ENCODE measurements at places on chromosomes 2 and 18.

GRCh38 chr2:177000061-177000714 is 212.4 kb upstream of the HNRNPA3 start:
- no peak for DNase-seq

DNA sequence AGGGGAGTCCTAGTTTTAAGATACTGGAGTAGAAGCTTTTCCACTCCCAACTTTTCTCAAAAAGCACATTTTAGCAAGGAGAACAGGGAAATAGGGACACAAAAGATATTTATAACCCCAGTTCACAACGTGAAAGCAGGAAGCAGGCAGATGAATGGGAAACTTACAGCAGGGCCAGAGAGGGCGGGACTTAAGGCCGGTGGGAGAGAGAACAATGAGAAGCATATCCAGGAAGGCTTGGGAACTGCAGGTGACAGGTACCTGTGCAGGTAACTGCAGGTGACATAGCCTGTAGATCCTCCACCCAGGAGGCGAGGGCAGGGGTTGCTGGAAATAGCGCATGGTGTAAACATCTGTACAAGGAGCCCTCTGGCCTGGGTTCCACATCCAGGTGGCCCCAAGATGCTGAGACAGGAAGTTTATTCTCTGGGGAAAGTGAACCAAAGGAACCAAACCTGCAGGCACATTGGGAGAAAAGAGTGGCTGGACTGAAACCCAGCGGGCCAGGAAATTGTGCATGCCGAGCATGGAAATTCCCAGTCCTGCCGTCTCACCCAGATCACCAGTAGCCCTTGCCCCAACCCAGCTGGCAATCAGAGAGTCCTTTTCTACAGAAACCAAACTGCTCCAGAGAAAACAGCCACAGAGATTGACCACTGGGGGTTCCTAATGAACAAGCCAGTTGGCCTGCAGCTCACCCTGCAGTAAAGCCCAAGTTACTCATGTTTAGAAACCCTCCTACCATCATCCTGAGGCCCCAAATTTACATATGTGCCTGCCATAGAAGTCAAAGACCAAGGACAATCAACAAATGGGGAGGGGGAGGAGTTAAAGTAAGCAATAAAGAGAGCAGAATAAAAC is 24.3 kb upstream of the COL6A3 start:
- DNase-seq, result no peak

GRCh38 chr2:211248841-211249240 is 692.4 kb downstream of the CPS1 start:
- no peak for DNase-seq

DNA sequence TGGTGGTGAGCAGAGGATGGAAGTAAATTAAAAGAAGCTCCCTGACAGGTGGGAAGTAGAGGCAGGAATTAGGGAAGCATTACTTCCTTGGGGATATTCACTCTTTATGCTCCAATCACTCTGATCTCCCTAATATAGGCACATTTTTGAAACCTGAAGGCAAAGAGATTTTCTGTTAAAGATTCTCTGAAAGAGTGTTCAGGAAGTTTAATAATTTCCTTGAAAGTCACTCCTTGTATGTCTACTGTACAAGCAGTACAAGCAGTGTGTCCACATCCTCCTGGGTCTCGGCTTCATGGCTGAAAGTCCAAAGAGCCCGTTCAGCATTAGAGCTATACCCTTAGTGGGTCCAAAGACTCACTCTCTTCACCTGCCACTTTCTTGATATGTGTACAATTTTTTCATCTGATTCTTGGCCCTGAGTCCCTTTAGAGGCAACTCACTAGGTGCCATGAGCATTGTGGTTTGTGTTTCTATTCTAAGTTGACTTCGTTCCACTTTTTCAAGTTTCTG is 60.2 kb downstream of the AAK1 start:
- DNase-seq, result no peak

DNA sequence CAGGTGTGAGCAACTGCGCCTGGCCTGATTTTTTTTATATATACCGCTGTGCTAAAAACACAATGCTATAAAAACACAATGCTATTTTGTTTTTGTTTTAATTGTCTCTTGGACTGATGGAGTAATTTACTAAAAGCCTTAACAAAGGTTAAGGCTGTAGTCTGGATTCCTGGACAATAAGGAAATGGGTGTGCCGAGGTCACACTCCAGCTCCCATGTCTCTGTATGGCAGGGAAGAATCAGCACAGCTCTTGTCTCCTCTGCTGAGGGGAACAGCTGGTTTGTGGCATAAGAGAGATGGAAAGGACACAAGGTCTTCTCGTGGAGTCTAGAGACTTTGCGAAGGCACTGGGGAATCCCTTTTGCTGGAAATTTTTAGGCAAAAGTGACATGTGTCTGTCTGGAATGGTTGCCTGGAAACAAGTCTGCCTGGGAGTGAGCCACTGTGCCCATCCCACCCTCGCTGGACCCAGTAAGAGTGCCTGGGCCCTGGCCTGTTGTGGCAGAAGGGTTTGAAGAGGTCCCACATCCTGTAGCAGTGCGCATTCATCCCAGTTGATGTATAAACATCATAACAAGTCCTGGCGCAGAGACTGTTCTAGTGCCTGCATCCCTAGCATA is 73.1 kb downstream of the MAPK4 start:
- DNase-seq, result no peak

DNA sequence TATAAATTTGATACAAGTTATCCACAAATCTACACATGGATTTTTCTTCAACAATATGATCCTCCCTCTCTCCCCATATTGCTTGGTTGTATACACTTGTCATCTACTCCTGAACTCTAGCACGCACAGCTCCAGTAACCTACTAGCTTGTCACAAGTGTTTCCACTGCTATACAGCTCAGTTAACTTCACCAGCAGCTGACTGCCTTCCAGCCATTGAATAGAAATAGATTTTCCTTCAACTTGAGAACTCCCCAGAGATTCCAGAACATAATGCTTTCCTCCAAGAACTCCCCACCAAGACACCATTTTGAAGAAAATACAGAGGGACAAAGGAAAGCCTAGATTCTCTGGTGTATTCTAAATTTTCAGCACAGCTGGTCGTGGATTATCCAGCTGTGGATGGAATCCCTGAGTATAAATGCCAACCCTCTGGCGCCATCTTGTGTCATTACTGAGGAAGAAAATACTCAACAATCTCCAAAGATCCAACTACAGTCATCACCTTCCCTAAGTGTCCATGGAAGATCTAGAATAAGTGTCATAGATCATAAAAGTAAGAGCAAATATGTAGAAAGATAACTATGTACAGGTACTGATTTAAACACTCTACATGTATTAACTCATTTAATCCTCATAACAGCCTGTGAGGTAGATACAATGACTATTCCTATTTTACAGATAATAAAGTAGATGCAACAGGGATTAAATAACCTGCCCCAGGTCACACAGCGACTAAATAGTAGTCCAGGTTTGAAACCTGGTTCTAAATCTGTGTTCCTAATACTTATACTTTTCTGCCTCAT is 156.7 kb downstream of the ARHGAP28 start:
- no peak for DNase-seq

GRCh38 chr2:205989271-205990071 is 96.5 kb downstream of the INO80D start:
- DNase-seq, result no peak

GRCh38 chr18:29071869-29072268 is 894.9 kb upstream of the CDH2 start:
- DNase-seq, result no peak

- no peak for DNase-seq
Measured at GRCh38 chr2:159737917-159738296, 25.6 kb downstream of the MARCHF7 start.

DNA sequence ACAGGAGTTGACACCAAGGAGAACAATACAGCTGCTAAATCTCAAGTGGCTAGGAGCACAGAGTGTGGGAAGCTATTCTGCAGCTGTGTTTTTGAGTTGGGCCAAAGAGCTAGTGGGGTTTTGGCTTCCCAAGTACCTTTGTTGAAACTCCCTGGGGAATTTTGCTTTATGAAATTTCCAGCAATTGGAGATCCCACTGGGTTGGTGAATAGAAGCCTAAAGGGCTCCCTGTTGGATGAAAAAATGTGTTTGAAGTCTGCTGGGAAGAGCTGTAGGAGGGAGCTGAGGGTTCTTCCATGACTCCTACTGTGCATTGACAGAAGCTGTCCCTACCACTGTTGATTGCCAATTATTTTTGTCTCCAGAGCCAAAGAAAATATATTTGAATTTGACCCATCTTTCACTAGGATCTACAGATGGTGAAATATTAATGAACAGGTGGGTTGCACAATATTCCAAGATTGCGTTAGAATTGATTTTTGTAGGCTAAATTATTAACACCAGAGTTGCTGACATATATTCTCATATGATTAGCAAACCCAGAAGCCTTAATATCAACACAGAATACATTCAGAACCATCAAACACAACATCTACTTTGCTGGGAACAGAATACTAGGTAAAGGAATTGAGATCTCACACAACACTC is 95.4 kb upstream of the CYP1B1 start:
- DNase-seq, result no peak

GRCh38 chr18:36083729-36084128 is 16.4 kb upstream of the RPRD1A start:
- no peak for DNase-seq

DNA sequence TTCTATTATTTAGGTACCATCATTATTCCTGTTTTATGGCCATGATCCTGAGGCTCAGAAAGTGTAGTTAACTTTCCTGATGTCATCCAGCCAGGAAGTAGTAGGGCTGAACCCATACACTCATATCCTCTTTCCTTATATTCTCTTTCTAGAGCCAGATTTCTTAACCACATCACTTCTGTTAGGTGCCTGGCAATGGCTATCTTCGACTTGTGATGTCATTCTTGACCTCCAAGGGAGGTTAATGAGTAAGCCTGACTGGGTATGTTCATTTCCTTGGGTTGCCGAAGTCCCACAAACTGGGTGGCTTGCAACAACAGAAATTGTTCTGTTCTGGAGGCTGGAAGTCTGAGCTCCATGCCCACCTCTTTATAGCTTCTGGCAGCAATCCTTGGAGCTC is 43.4 kb downstream of the ITGB6 start:
- DNase-seq, result no peak

GRCh38 chr2:6294791-6295190 is 570.9 kb downstream of the CMPK2 start:
- DNase-seq, result no peak

DNA sequence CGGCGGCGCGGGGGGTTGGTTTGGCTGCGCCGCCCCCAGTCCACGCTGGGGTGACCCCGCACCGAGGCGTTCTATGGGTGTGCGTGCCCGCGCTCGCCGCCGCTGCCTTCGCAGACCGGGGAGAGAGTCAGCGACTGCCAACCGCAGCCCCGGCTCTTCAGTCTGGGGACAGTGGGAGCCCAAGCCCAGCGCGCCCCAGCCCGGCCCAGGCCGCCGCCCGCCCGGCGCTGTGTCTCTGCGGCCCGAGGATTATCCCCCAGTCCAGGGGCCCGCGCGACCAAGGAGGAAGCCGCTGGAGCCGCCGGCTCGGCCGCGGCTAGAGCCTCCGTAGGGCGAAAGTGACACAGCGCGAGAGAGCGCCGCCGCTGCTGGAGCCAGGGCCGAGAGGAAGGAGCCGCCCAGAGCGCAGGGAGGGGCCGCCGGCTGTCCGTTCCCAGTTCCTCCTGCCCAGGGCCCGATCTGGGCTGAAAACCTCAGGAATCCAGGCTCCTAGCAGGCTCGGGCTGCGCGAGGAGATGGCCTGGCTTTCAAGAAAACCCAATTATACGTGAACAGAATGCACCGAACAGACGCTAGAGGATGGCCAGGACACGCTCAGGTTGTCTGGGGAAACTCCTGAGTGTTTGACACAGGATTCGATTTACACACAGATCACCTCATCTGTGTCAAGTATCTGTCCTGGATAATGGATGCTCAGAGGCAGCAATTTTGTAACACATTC is 2.4 kb downstream of the CTIF start:
- no peak for DNase-seq

DNA sequence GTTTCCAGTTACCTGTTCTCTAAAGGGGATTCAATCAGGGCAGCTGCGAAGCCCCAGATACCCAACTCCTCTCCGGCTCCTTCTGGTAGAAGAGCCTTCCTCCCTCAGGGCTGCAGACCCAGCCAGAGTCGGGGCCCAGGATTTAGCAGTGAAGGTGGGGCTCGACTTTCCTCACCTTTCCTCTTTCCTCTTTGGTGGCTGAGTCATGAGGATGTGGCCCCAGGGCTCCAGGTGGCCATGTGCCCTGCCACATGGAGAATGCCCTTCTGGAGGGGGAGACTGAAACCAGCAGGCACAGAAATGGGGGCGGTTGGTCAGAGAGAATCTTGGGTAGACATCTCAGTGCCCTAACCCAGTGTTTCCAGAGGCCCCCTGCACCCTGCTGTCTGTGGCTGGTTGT is 402.6 kb downstream of the NBAS start:
- DNase-seq, result no peak

DNA sequence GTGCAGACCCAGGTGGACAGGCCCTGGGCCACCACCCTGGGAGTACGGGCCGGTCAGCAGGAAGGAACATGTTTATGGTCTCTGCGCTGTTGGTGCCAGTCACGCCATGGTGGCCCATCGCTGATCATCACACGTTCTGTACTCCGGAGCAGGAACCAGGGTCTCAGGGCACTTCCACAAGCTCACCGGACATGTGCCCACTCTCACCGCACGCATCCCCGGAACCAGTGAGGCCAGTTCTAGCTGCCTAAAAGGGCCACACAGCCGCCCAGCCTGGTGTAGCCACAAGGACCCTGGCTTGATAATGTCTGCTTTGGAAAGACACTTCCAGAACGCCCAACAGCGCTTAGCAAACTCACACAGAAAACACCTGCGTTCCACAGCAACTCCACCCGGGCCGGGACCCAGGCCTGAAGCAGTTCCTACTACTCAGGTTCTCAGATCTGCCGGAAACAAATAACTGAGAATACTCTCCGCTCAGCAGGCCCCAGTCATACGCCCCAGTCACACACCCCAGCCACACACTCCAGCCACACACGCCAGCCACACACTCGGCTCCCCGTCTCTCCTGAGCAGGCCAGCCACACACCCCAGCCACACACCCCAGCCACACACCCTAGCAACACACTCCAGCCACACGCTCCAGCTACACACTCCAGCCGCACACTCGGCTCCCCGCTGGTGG is 123.3 kb downstream of the HDAC4 start:
- DNase-seq, result no peak

DNA sequence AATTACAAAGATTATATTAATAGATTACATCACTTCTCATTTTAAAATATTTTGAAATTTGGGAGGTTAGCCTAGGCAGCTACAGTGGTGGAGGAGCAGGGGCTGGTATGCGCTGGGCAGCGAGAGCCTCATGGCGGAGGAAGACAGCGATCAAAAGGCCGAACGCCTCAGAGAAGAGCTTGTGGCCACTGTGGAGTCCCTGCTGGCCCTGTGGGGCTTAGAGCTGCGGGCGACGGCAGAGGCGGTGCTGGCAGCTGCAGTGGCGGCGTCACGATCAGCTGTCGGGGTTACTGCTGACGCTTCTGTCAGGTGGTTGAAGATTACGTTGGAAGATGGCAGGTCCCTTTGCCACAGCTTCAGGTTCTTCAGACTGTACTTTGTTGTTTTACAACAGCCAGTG is 87.4 kb downstream of the ROCK2 start:
- DNase-seq, result no peak

DNA sequence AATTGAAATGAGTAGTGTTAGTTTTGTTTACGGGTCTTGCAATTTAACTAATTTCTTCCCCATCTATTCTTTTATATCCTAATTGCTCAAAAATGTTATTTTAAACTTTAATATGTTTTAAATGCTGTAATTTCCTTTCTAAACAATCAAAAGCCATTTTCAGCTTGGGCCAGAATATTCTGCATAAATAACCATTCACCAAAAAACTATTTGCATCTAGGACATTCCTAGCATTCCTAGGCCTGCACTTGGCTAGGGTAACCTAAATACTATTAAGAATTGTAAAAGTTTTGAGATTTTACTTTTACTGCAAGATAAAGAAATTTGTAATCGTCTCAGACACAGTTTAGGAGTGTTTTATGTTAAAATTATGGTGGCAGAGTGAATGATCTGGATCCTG is 7.8 kb upstream of the ETAA1 start:
- no peak for DNase-seq

- no peak for DNase-seq
Measured at GRCh38 chr2:186551323-186552050, 38.4 kb upstream of the ITGAV start.
